ENCODE measurements at places on chromosomes 2 and 18.

- no peak for DNase-seq
These were observed 13.1 kb downstream of the SEH1L start for GRCh38 chr18:12960853-12961397.

GRCh38 chr2:217415316-217415715 lies 555.5 kb upstream of the TNP1 start:
- DNase-seq, result no peak

DNA sequence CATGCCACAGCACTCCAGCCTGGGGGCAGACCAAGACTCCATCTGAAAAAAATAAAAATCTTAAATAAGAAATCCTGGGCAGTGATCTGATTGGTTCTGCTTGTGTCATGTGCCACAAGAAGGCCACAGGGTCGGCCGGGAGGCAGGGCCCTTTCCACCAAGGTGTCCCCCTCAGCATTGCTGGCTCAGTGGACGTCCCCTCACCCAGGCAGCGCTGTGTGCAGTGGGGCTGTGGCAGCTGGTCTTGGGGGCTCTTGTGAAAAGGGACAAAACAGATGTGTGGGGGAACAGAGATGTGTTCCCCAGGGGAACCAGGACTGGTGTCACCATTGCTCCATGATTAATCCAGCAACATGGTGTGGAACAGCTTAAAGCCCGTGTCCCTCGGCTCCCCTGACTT lies 60.5 kb downstream of the HS6ST1 start:
- no peak for DNase-seq

GRCh38 chr2:128535953-128536352 lies 217.3 kb upstream of the HS6ST1 start:
- DNase-seq, result no peak

GRCh38 chr2:183867206-183867605 lies 731.1 kb upstream of the ZNF804A start:
- DNase-seq, result no peak

DNA sequence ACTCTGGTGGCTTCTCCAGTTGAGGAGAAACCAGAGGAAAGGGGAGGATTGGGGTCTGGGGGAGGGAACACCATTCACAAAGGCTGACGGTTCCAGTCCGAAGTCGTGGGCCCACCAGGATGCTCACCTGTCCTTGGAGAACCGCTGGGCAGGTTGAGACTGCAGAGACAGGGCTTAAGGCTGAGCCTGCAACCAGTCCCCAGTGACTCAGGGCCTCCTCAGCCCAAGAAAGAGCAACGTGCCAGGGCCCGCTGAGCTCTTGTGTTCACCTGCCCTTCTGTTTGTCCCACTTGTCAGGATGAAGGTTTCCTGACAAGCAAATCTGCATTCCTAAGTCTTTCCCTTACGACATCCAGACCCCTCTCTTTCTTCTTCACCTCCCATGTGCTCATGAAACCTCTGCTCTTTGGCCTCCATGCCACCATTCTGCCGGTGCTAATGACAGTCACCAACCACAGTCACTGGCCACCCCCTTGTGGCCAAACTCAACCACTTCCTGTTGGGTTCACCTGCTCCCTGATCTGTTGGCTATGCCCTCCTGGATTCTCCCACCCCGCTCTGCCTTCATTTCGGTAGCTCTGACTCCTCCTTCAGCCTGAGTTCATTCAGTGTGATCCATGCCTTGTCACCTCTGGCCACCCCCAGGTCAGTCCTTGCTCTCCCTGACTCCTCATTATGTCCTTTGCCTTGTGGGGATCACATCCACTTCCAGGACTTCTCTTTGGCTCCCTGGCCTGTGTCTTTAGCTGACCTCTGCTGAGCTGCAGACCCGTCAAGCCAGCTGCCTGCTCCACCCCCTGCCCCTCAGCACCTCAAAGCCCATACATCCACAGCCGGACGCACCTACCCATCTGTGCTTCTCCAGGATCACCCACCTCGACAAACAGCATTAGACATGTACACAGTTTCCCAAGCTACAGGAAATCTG lies 17.6 kb downstream of the EMX1 start:
- no peak for DNase-seq

DNA sequence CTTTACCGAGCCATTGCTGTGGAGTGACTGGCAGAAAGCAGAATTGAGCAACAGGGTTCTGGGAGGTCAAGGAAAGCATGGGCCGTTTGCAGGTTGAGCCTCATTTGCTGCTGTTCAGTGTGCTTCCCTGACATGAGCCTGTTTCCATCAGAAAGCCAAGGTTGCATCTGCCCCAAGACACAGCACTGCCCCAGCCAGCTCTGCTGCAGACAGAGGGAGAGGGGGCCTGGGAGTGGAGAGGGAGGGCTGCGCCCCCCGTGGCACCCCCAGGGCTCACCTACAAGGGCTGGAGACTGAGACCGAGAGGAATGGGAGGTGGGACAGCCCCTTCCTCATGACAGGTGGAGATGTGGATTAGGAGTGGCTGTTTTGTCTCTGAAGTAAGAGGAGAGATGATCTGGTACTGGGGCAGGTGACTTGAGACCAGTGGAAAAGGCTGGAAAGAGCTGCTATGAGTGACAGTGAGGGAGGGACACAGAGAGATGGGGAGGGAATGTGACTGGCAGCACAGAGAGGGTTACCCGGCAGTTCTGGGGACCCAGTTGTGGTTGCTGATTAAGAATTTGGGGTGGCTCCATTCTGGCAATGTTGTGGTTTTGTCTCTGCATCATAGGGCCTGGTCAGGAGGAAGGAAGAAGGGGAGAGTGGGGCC lies 218.0 kb downstream of the DYSF start:
- no peak for DNase-seq

- no peak for DNase-seq
These were observed 584.3 kb downstream of the BCL11A start for GRCh38 chr2:59969161-59969560.

DNA sequence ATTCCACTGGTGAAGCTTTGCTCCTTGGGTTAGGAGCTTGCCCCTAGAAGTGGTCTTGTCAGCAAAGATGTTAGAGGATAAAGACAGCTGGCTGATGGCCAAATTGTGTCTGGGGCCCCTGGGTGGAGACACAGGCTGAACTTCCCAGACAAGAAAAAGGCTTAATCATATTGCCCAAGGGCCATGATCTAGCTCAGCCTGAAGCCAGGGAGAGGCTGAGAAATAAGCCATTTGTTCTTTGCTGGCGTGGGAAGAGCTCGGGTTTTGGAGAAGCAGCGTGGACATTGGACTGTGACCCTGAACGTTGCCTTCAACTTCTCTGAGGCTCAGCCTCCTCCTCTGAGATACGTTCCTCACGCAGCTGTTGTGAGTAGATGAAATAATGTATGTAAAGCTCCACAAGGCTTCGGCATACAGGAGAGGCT lies 153.0 kb downstream of the ZFP36L2 start:
- DNase-seq, result no peak

DNA sequence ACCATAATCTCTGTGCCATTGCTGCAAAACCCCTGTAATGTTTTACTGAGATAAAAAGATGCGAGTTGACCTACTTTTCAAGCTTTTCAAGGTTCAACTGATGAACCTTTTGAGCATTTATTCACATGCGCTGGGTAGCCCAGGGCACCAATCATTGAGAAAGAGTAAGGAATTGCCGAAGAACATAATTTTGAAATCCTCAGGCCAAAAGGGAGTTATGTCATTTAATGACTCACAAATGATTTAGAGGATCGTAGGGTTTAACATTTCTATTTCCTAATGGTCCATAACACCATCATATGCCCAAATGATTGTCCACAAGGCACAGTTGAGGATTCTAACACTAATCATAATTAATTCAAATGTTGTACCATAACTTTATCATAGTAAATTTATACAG lies 20.2 kb upstream of the DLX1 start:
- no peak for DNase-seq

GRCh38 chr2:158191076-158191895 lies 89.6 kb downstream of the UPP2 start:
- no peak for DNase-seq

DNA sequence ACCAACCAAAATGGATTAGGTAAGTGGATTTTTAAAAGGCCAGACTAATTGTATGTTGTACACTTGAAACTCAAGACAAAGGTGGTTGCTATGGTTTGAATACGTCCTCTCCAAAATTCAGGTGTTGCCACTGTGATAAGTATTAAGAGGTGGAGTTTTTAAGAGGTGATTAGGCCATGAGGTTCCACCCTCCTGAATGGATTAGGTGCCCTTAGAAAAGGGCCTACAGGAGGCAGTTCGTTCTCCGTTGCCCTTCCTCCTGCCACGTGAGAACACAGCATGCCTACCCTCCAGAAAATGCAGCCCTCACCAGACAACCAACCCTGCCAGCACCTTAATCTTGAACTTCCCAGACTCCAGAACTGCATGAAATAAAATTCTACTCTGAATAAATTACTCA lies 51.2 kb downstream of the CHMP3 start:
- no peak for DNase-seq

- DNase-seq, result no peak
These were observed 218.2 kb downstream of the SH3BP4 start for GRCh38 chr2:235170016-235170415.

Measured in midbrain (tissue), 1 donor.